SW480 (cell line): ENCODE measurements at places on chromosomes 2 and 18.

DNA sequence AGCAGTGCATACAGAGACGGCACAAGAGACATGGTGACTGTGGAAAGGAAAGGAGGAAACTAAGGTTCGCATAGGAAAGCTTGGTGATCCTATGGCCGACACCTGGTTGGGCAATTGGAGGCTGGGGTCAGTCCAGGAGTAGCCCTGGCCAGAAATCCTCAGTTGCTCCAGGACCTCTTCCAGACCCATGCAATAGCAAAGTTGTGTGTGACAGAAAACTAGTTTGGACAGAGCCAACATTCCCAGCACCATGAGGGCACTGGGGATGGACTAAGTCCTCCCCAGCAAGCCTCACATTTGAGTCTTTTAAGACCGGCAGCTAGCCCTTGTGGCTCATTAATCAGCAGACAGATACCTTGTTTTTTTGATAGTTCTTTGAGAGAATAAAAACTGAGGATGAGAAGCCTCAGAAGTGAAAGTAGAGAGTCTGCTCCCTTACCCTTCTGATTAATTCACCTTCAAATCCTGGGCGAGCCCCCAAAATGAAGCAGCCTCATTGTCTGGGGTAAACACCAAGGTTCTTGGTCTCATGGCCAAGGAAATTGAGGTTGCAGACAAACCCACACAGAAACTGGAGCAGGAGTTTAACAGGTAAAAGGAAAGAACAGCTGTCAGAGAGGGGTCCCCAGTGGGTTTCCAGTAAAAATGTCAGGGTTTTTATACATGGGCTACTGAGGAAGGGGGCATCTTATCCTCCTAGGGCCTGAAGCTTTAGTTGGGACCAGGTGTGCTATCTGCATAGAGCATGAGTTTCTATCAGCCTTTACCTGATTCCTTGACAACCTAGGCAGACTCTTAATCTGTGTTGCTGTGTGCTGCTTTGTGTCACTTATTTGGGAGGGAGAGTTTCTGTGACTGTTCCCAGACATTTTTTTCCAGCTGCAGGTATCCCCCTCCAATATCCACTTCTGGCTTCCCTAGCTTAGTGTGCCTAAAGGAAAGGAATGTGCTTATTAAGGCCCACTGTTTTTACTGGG lies 39.1 kb downstream of the STK17B start:
- DNase-seq: no peak

GRCh38 chr2:102771114-102771513 lies 9.3 kb downstream of the TMEM182 start:
- DNase-seq: no peak

DNA sequence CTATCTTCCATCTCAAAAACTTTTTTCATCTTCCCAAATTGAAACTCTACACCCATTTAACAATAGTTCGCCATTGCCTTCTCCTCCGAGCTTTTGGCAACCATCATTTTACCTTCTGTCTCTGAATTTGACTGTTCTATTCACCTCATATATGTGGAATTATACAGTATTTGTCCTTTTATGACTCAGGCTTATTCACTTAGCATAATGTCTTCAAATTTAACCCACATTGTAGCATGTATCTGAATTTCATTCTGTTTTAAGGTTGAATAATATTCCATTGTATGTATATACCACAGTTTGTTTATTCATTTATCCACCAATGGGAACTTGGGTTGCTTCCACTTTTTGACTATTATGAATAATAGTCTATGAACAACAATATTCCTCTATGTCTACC lies 233.9 kb downstream of the GPD2 start:
- DNase-seq: no peak

DNA sequence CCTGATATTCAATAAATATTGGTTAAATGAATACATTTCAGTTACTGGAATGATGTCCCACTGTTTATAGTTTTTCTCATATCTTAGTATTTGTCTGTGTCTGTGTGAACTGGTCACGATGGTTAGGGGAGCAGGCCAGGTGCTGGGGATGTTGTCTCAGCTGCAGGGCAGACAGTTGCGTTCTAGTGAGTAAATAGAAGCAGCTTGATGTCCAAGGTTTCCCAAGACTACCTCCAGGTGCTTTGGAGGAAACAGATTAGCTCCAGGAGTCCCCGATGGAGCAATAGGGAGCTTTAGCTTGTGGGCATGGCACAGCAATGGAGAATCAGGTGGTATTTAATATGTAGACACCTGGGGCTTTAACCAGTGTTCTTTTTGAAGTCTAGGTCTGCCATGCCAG lies 75.5 kb downstream of the GULP1 start:
- DNase-seq: no peak

DNA sequence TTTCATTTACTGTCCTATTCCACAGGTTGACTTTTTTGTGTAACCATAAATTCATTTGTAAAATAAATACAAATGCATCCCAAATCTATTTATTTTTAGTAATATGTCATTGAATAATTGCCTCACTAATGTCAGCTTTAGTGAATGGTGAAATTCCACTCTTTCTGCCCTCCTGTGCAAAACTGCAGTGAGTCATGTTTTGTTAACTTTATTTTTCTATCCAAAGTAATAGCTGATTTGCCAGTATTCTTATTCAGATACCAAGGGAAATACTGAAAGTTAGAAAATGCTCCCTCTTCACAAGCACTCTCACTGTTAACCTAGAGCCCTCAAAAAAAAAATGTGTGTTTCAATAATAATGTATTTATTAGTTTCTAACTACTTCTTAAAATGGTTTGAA lies 322.8 kb downstream of the RIT2 start:
- no peak for DNase-seq

GRCh38 chr2:72078773-72079172 lies 68.9 kb downstream of the CYP26B1 start:
- no peak for DNase-seq

- no peak for DNase-seq
Observed at GRCh38 chr18:63017076-63017475, 301.7 kb downstream of the PHLPP1 start.

DNA sequence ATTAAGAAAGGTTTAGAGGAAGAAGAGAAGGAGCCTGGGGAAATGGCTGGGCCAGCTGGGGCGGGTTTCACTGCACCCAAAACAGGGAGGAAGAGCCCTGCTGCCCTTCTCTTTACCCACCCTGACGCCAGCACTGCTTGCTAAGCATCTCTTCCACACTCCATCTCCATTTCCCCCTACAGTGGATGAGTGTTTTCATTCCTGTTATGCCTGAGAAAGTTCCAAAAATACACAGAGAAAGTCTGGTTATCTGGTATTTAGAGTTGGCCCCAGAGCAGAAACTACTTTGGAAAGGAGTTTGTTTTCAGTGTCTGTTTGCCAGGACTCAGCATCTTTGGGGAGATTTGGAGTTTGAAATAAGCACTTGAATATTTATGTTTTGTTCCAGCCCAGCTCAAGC lies 451.0 kb downstream of the SLC4A3 start:
- DNase-seq: no peak

DNA sequence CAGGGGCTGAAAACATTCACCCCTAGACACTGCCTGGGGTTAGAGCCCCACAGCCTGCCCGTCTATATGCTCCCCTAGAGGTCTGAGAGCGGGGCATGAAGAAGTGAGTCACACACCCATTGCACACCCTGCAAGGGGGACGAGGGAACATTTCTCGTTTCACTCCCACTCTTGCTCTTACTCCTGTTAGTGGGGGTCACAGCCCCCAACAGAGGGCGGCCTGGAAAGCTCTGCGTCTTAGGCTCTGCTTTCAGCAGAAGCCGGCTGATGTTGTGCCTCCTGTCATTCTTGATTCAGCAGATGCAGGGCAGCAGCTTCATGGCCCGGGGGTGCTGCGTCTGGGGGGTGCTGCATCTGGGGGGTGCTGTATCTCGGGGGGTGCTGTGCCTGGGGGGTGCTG lies 141.3 kb downstream of the ASB1 start:
- no peak for DNase-seq

GRCh38 chr18:71115261-71115660 lies 826.4 kb downstream of the SOCS6 start:
- DNase-seq: no peak

- DNase-seq: no peak
Observed at GRCh38 chr2:14982790-14983189, 350.3 kb downstream of the LRATD1 start.

DNA sequence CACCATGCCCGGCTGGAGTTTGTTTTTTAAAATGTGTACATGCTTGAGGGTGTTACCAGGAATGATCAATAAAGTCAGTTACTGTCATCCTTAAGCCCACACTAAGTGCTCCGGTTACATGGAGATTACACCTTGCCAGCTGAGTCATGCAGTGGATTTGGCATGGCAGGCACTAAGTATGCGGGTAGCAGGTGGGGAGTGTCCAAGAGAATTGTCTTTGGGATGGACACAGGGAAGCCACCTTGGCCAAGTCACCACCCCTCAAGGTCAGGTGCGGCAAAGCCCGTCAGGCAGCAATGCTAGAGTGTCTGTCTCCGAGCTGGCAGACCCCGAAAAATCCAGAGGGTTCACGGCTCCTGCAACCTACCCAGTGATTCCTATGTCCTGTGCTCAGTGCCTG lies 54.8 kb downstream of the GBX2 start:
- no peak for DNase-seq

- no peak for DNase-seq
Observed at GRCh38 chr2:203997980-203998809, 61.6 kb downstream of the ICOS start.

DNA sequence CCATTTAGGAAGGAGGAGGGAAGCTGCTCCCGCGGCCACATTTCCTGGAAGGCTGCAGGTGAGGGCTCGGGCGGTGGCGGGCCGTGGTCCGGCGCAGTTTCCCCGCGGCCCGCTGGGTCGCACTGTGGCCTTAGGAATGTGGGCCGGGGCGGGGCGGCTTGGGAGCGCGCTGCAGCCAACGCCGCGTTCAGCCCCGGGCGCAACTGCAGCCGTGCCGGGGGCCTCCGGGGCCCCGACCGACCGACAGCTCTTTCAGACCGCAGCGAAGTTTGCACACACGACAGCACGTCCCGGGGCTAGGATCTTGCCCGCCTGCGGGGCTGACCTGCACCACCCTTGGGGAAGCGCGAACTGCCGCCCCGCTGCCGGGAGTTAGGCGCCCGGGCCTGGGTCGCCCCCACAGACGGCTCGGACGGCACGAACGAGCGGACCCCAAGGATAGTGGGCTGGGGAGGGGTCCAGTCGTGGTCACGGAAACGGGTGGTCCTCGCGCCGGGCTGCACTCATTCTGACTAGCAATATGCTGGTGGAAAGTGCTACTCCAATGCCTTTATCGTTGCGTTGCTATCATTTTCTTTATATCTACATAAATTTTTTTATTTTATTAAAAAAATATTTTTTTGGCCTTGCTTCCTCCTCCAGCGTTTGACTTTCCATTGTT lies 69.9 kb upstream of the DLX2 start:
- peak; percentile 75 for DNase-seq

- no peak for DNase-seq
Observed at GRCh38 chr18:46719388-46719787, 37.5 kb downstream of the ST8SIA5 start.

- peak; percentile 20 for DNase-seq
Observed at GRCh38 chr18:12599543-12599942, 58.4 kb downstream of the SPIRE1 start.

GRCh38 chr2:7785700-7786099 lies 868.5 kb downstream of the RNF144A start:
- DNase-seq: no peak

GRCh38 chr2:40556739-40557138 lies 104.8 kb upstream of the SLC8A1 start:
- no peak for DNase-seq

DNA sequence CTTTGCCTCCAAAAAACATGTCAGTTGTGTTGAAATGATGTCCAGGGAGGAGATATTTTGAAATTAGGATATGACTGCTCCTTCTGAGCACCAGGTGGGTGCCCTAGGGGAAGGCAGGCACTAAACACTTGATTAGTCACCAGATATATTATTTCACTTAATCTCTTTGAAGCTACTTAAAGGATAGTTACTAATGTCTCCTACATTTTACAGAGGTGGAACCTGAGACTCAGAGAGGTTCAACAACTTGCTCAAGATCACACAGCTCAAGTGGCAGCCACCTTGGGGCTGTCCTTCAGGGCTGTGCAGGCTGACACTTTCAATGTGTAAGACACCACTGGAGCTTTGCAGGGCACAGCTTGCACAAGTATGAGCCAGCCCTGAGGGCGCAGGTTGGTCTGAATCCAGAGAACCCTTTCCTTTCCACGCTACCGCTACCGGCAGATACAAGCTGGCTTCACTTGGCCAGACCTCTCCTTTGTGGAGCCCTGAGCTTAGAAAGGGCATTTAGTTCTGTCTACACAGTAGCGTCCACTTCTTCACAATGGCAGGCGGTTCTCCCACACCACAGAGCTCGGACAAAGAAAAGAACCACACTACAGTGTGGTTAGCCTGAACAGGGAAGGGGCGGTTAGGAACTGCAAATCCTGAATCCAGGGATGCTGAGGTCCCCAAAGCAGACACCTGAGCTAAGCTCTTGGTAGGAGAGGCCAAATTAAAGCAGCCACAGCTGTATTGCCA lies 16.4 kb downstream of the ALPK2 start:
- DNase-seq: no peak

DNA sequence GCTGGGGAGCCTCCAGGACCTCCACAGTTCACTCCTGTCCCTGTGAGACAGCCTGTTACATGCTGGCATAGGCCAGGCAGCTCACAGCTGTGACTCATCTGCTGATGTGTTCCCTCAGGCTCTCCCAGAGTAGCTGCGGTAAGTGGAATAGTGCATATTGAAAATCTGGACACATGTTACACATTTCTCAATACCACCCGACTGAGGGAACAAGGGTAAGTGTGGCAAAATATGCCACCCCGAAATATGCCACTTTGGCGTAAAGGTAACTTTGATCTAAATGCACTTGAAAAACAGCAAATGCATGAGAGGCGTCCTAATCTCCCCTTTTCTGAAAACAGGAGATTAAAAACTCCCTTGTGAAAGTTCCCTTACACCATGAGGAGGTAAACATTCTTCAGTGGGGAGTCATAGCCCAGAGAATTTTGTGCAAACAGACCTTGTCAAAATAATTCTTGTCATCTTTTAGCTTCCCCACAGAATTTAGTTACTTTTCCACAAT lies 557.9 kb downstream of the CCDC85A start:
- DNase-seq: peak; percentile 54

DNA sequence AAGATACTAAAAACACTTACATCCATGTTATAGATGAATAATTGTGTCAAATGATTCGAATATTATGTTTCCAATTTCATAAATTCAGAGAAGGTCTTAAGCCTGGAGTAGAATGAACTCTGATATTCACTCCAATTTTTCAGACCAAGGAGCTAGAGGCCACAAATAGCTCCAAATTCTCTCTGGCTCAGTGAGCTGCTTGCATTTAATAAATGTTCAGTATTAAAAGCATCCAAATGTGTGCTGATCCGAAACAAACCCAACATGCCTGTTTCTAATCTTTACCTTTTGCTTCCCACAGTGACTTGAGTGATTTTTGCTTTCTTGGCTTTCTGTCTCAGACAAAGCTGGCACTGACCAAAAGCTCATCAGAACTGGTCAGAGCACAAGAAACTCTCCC lies 291.4 kb downstream of the CCDC85A start:
- no peak for DNase-seq

- DNase-seq: no peak
Observed at GRCh38 chr2:69450735-69451416, 13.6 kb upstream of the NFU1 start.

DNA sequence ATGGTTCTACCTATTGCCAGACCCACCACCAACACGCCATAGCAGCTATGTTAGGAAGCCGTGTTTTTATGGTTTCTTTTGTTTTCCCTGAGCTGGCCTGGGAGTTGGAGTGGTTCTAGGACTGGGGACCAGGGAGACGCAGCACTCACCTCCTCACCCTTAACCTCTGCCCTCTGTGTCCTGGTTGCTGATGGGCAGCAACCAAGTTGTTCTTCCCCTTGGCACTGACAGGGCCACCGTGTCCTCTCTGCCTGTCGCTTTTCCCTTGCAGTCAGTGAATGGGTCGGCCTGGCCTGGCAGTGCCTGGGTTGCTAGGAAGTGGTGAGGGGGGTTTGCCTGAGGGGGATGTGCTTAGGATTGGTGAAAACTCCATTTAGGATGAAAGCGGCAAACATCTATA lies 197.1 kb upstream of the GATA6 start:
- DNase-seq: no peak
